ENCODE measurements at places on chromosomes 1 and 21. TPM values are rescaled to one million over a fixed set of nuclear protein-coding genes. Genes with fewer than 3 reads are reported as not detected.

ANKRD65 gene
- polyA plus RNA-seq = 5.1 TPM

UBE2U gene
- not detected for polyA plus RNA-seq

EDN2 gene
- polyA plus RNA-seq = 0.32 TPM

TTC22 gene
- 5.1 TPM for polyA plus RNA-seq

SPRR2D gene
- 6.6 TPM for polyA plus RNA-seq

SDC3 gene
- 14.5 TPM for polyA plus RNA-seq

NTNG1 gene
- 8.5 TPM for polyA plus RNA-seq
